ENCODE measurements at places on chromosomes 16 and 17. TPM values are rescaled to one million over a fixed set of nuclear protein-coding genes. Genes with fewer than 3 reads are reported as not detected.

USP7 gene
- 129 TPM for total RNA-seq

KRT23 gene
- not detected for total RNA-seq

MARVELD3 gene
- 66.0 TPM for total RNA-seq

DNA sequence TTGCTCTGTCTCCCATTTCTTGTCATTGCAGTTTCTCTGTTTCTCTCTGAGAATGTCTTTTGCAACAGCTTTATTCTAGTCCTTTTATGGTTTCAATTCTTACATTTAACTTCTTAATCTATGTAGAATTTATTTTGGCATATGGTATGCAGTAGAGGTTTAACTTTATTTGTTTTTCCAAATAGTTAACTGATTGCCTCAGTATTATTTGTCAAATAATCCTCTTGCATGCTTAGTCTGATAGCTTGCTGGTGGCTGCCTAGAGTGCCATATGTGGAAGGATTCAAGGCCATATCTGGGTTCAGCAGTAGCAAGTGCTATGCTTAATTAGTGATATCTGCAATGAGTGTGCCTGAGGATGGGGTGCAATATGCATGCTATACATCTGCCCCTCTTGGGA lies 6.9 kb downstream of the SNTB2 start:
- no peak overlapping the region for H3K27ac ChIP-seq
- H3K27me3 ChIP-seq = no peaks in the 10 kb centered on the region
- DNase-seq = no peak
- H3K4me1 ChIP-seq = no peaks in the 10 kb centered on the region

GRCh38 chr17:49645654-49646053 lies 32.2 kb downstream of the SPOP start:
- no peaks in the 10 kb centered on the region for H3K27me3 ChIP-seq
- no peaks in the 10 kb centered on the region for H3K36me3 ChIP-seq
- peak overlapping the region; percentile 31 for H3K27ac ChIP-seq

DNA sequence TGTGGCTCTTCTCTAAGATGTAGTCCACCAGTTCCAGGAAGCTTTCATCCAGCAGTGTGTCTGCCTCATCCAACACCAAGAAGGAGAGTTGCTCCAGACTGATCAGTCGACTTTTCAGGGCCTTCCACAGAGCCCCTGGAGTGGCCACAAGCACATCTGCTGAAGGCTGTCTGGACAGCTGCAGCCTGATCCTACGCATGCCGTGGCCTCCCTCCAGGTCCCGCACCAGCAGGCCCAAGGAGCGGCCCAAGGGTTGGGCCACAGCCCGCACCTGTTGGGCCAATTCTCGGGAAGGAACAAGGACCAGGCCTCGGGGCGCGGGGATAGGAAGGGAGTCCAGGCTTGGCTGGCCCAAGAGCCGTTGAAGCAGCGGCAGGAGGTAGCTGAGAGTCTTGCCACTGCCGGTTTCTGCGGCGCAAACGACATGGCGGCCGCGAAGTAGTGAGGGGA lies 729 bp downstream of the DDX28 start:
- no peak for DNase-seq
- no peaks in the 10 kb centered on the region for H3K36me3 ChIP-seq
- H3K4me1 ChIP-seq = peaks cover 10% of the 10 kb centered on the region
- H3K27ac ChIP-seq = peak overlapping the region; percentile 66
- H3K27me3 ChIP-seq = no peaks in the 10 kb centered on the region

DNA sequence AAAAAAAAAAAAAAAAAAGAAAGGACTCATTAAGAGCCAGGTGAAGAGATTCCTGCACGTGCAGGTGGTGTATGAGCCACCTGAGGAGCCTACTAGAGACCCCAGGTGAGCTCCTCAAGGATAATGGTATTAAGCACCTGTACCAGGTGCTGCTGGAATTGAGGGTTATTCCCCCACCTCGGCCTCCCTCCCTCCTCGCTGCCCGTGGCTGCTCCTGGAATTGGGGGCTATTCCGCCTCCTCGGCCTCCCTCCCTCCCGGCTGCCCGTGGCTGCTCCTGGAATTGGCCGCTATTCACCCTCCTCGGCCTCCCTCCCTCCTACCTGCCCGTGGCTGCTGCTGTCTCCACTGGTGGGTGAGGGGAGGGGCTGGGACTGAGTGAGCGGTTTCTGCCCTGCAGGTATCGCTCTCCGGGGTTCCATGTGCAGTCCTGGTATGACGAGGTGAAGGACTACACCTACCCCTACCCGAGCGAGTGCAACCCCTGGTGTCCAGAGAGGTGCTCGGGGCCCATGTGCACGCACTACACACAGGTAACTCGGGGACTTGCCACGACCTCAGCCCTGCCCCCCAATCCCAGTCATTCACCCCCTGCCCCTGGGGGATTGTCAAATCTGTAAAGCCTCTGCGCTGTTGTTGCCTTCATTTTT lies 29.3 kb downstream of the CRISPLD2 start:
- H3K36me3 ChIP-seq = no peaks in the 10 kb centered on the region
- no peak overlapping the region for H3K27ac ChIP-seq
- no peak overlapping the region for H3K4me3 ChIP-seq
- DNase-seq = no peak
- H3K4me1 ChIP-seq = no peaks in the 10 kb centered on the region

GRCh38 chr16:15907863-15908478 lies 19.6 kb upstream of the CEP20 start:
- H3K27ac ChIP-seq = no peak overlapping the region
- no peaks in the 10 kb centered on the region for H3K4me1 ChIP-seq
- H3K4me3 ChIP-seq = no peak overlapping the region
- H3K36me3 ChIP-seq = no peaks in the 10 kb centered on the region
- H3K27me3 ChIP-seq = no peaks in the 10 kb centered on the region

GRCh38 chr17:65166787-65167186 lies 29.6 kb downstream of the RGS9 start:
- H3K27me3 ChIP-seq = no peaks in the 10 kb centered on the region
- DNase-seq = no peak
- no peak overlapping the region for H3K4me3 ChIP-seq
- H3K4me1 ChIP-seq = no peaks in the 10 kb centered on the region

DNA sequence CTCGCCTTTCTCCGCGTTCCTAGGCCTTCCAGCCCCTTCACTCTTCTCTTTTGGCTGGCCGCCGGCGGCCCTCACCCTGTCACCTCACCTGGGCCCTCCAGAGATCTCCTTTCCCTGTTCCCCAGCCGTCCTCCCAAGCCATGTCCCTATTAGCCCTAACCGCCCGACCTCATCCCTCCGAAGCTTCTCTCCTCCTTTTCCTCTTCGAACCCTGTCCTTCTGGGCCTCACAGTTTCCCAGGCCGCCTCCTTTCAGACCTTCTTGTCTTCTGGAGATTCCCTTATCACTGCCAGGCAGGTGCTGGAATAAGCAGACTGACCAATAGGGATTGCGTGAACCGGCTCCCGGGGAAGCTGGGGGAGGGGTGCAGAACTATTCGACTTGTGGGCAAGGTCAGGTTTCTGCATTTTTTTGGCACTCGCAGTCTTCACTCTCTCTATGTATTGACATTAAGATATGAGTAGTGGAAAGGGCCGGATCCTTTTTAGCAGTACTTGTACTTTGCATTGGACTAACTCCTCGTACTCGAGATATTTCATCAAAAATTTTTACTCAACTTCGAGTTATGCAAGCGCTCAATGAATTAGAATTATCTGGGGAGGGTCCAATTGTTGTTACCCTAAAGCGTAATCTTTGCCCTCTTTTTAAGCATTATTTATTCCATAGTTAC lies 690 bp downstream of the RHOT1 start:
- DNase-seq = peak; percentile 75
- H3K4me1 ChIP-seq = peaks cover 9% of the 10 kb centered on the region
- no peaks in the 10 kb centered on the region for H3K36me3 ChIP-seq
- peak overlapping the region; percentile 83 for H3K27ac ChIP-seq

GRCh38 chr17:31481783-31482081 lies 90.3 kb downstream of the RAB11FIP4 start:
- no peak overlapping the region for H3K4me3 ChIP-seq
- H3K27me3 ChIP-seq = no peaks in the 10 kb centered on the region
- H3K27ac ChIP-seq = no peak overlapping the region
- no peaks in the 10 kb centered on the region for H3K36me3 ChIP-seq

- H3K27ac ChIP-seq = peak overlapping the region; percentile 19
- H3K36me3 ChIP-seq = no peaks in the 10 kb centered on the region
- DNase-seq = peak; percentile 89
Observed at GRCh38 chr17:17819561-17819995, 17.2 kb downstream of the SREBF1 start.

GRCh38 chr17:49100601-49101000 lies 32.0 kb upstream of the B4GALNT2 start:
- H3K27ac ChIP-seq = no peak overlapping the region
- no peak overlapping the region for H3K4me3 ChIP-seq
- no peaks in the 10 kb centered on the region for H3K27me3 ChIP-seq
- no peak for DNase-seq
- H3K4me1 ChIP-seq = no peaks in the 10 kb centered on the region

- H3K27me3 ChIP-seq = no peaks in the 10 kb centered on the region
- H3K4me3 ChIP-seq = no peak overlapping the region
- H3K27ac ChIP-seq = no peak overlapping the region
- no peak for DNase-seq
- no peaks in the 10 kb centered on the region for H3K36me3 ChIP-seq
Observed at GRCh38 chr17:78609191-78609641, 32.0 kb upstream of the DNAH17 start.

DNA sequence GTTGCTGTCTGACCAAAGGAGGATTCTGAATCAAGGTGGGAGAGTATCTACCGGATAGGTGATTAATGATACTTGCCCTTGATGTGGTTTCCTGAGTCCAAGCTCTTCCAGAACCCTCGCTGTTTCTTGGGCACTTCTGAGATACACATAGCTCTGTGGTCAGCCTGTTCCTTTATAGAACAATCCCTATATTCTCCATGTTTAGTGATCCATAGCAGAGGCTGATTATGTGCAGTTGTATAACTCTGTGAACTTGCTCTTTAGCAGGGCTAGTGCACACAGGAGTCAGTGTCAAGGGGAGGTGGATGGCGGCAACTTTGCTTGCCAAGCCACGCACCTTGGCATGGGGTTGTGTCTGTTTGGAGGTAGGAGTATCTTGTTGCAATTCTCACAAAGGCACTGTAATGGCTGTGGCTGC lies 36.1 kb downstream of the ARL4D start:
- H3K36me3 ChIP-seq = no peaks in the 10 kb centered on the region
- no peaks in the 10 kb centered on the region for H3K27me3 ChIP-seq
- no peaks in the 10 kb centered on the region for H3K4me1 ChIP-seq
- no peak for DNase-seq
- no peak overlapping the region for H3K27ac ChIP-seq

- H3K4me1 ChIP-seq = no peaks in the 10 kb centered on the region
- no peaks in the 10 kb centered on the region for H3K27me3 ChIP-seq
- H3K4me3 ChIP-seq = no peak overlapping the region
Observed at GRCh38 chr17:19270704-19271611, 33.8 kb downstream of the EPN2 start.

DNA sequence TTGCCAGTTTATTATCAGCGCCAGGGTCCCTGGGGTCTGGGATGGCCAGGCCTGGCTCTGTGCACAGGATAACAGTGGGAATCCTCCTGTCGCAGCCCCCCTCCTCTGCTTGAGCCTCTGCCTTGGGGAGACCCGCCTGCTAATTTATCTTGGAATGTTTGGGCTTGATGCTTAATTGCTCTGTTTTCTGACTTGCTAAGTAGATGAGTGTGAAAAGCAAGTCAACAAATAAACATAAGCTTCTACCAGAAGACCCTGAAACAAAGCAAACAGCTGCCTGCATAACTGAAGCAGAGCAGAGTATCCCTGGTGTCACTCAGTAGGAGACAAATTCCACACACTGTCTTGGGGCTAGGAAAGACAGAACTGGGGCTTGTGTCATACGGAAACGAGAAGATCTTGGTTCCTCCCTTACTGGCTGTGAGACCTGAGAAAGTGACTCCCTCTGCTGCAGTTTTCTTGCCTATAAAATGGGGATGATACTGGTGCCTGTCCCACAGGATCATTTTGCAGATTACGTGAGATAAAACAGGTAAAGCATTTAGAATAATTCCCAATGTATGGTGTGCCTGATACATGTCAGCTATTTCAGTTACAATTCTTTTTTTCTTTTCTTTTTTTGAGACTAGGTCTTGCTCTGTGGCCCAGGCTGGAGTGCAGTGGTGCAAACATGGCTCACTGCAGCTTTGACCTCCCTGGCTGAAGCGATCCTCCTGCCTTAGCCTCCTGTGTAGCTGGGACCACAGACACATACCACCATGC lies 44.8 kb upstream of the IRX3 start:
- H3K27me3 ChIP-seq = no peaks in the 10 kb centered on the region
- DNase-seq = no peak
- H3K27ac ChIP-seq = no peak overlapping the region
- H3K4me1 ChIP-seq = no peaks in the 10 kb centered on the region
- H3K4me3 ChIP-seq = no peak overlapping the region
- no peaks in the 10 kb centered on the region for H3K36me3 ChIP-seq

DNA sequence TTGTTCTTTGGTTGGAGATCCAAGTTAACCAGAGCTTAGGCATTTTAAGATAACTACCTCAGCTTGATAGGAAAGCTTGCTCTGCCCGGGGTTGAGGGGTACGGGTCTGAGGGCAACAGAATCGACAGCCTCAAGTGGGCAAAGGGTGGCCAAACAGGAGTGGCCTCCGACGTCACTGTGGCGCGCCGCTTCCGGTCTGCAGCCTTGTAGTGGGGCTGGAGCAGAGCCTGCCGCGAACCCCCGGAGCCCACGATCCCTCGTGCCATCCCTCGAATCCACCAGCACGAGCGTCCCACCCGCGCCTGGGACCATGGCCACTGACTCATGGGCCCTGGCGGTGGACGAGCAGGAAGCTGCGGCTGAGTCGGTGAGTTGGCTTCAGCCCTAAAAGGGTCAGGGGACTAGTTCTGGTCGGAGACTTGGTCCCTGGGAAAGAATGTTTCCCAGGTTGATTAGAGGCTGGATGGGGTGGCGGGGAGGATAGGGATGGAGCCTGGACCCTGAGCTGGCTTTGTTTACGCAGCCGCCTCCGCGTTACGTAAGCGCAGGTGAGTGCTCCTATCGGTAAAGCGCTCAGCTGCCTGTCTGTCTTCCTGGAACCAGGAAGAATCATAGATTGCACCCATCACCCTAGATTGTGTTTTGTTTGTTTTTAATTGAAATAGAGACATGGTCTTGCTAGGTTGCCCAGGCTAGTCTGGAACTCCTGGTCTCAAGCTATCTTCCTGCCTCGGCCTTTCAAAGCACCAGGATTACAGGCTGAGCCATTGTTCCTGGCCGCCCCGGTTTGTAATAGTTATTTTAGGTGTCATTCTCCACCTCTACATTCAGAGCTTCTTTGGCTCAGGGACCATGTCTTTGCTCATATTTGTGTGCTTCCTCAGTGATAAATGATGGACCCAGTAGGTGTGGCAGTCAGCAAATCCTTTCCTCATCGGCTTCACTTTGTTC lies at the start of gene DDX19B:
Gene DDX19B (plus strand): TSS at position 199 of the 951 bp plus-strand sequence. CDS start 112 bp downstream, at position 311.
- H3K4me3 ChIP-seq = peak within 1 kb of the TSS; percentile 81
- DNase-seq = peak; percentile 90
- H3K4me1 ChIP-seq = peaks cover 10% of the 10 kb centered on the region
- H3K27ac ChIP-seq = peak within 1 kb of the TSS; percentile 95
- H3K27me3 ChIP-seq = no peaks in the 10 kb centered on the region
- H3K36me3 ChIP-seq = peaks cover 6% of the 10 kb centered on the region
